ENCODE measurements at places on chromosomes 11 and 22.

- peak; percentile 14 for DNase-seq
- no peaks in the 10 kb centered on the region for H3K27me3 ChIP-seq
- peaks cover 47% of the 10 kb centered on the region for H3K4me1 ChIP-seq
- H3K27ac ChIP-seq: peak overlapping the region; percentile 59
- H3K36me3 ChIP-seq: peaks cover 3% of the 10 kb centered on the region
These were observed 375 bp downstream of the SLC25A1 start for GRCh38 chr22:19178065-19178656.

- H3K4me1 ChIP-seq: peaks cover 14% of the 10 kb centered on the region
- no peaks in the 10 kb centered on the region for H3K36me3 ChIP-seq
- no peak for DNase-seq
- H3K27ac ChIP-seq: no peak overlapping the region
These were observed 17.9 kb downstream of the NNMT start for GRCh38 chr11:114314096-114314495.

DNA sequence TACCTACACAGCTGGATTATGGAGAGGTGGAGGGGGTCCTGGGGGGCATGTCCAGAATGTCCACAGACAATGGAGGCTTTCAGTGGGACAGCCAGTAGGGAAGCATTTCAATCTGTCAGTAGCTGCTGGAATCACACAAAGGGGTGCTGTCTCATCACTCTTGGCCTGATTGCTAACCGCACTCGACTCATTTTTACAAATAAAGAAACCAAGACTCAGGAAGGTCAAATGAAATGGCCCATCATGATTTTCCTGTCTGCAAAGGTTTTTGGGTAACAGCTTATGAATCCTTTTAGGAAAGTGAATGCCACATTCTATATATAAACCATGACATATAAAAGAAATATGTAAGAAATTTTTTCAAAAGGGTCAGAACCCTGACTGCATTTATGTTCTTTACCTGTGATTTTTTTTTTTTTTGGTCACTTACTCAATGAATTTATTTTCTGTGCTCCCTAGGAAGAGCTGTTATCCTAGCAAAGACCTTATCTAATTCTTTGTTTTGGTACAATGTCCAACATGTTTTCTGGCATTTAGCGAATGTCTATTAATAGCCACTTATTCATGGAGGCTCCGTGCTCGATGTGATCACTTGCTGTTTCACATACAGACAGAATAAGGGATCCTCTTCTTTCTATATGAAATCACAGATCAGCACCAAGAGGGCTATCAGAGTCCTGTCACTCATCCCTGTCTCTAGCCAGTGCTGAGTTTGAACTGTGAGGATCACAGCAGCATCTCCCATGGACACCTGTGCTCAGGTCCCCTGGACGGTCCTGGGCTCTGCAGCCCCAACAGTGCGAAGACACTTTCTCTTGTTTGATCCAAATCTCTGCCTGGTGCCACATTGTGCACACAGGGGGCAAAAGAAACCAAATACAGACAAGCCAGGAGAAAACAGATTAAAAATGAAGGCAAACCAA, 979.7 kb downstream of the NTM start:
- no peaks in the 10 kb centered on the region for H3K36me3 ChIP-seq
- no peaks in the 10 kb centered on the region for H3K27me3 ChIP-seq
- no peak overlapping the region for H3K4me3 ChIP-seq
- DNase-seq: no peak
- H3K27ac ChIP-seq: no peak overlapping the region
- peaks cover 13% of the 10 kb centered on the region for H3K4me1 ChIP-seq

GRCh38 chr11:65860278-65861164, at the start of gene MUS81:
MUS81 (plus strand) TSS chr11:65860433; CDS start chr11:65860754, 321 bp downstream.
- peak within 1 kb of the TSS; percentile 96 for H3K27ac ChIP-seq
- H3K27me3 ChIP-seq: no peaks in the 10 kb centered on the region
- DNase-seq: peak; percentile 92
- peak within 1 kb of the TSS; percentile 90 for H3K4me3 ChIP-seq
- H3K36me3 ChIP-seq: peaks cover 52% of the 10 kb centered on the region
- peaks cover 66% of the 10 kb centered on the region for H3K4me1 ChIP-seq

- H3K36me3 ChIP-seq: no peaks in the 10 kb centered on the region
- DNase-seq: no peak
- no peaks in the 10 kb centered on the region for H3K4me1 ChIP-seq
- peaks cover 5% of the 10 kb centered on the region for H3K27me3 ChIP-seq
- no peak overlapping the region for H3K27ac ChIP-seq
- no peak overlapping the region for H3K4me3 ChIP-seq
These were observed 8.5 kb downstream of the TMEM132A start for GRCh38 chr11:60932605-60933356.

- DNase-seq: no peak
- peaks cover 5% of the 10 kb centered on the region for H3K27me3 ChIP-seq
These were observed 23.6 kb upstream of the FJX1 start for GRCh38 chr11:35594680-35595079.

DNA sequence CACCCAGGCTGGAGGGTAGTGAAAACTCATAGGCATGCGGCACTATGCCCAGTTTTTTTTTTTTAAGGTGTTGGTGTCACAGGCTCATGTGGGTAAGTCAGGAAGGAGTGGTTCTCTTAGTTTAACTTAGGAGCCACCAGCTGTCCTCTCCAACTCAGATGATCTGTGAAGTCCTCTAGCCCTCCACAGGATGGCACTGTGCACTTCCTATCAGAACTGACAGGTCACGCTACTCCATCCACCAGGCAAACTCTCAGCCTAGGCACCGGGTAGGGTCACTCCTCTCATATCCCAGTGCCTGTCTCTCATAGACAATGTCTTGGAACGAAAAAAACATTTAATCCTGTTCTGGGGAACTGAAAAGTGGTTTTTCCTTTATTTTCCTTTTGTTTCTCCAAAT, 16.5 kb downstream of the NAP1L4 start:
- peaks cover 92% of the 10 kb centered on the region for H3K36me3 ChIP-seq
- peaks cover 13% of the 10 kb centered on the region for H3K4me1 ChIP-seq
- no peak overlapping the region for H3K4me3 ChIP-seq
- no peak overlapping the region for H3K27ac ChIP-seq
- H3K27me3 ChIP-seq: no peaks in the 10 kb centered on the region
- peak; percentile 55 for DNase-seq

GRCh38 chr22:18013947-18014346, 10.4 kb downstream of the MICAL3 start:
- H3K27ac ChIP-seq: no peak overlapping the region
- no peaks in the 10 kb centered on the region for H3K36me3 ChIP-seq
- DNase-seq: no peak
- H3K27me3 ChIP-seq: no peaks in the 10 kb centered on the region
- H3K4me3 ChIP-seq: no peak overlapping the region
- H3K4me1 ChIP-seq: no peaks in the 10 kb centered on the region

- H3K27me3 ChIP-seq: no peaks in the 10 kb centered on the region
- no peaks in the 10 kb centered on the region for H3K36me3 ChIP-seq
- H3K27ac ChIP-seq: no peak overlapping the region
- no peaks in the 10 kb centered on the region for H3K4me1 ChIP-seq
- no peak for DNase-seq
These were observed 44.2 kb downstream of the LMO1 start for GRCh38 chr11:8219257-8220021.

DNA sequence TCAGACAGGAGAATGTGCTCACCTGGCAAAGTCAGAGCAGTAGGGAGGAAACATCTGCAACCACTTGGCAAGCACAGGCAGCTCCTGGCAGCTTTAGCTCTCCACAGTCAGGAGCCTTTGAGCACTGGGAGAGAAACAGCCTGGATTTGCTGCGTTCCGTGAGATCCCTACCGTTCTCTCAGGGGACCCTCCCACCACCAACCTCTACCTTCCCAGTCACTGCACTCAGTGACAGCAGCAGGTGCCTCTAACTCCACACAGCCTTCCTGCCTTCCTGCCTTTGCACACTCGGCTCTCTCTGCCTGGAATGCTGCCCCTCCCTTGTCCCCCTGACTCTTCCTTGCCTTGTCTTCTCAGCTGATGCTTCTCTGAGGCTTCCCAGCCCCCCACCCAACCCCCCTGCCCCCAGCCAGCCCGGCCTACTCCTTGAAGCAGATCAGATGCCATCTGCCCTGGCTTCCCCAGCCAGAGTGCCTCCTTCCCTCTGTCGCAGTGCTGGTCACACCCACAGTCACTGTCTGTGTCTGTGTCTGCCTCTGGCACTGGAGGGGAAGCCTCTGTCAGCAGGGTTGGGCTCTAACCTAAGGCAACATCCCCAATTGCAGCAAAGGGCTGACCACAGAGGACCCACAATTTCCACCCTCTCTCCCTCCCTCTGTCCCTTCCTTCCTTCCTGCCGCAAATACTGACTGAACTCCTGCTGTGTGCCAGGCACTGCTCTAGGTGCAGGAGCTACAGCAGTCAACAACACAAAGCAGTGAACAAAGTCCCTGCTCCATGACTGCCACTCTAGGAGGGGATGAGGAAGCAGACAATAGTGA, 14.9 kb upstream of the TSKU start:
- peaks cover 35% of the 10 kb centered on the region for H3K4me1 ChIP-seq
- H3K27me3 ChIP-seq: no peaks in the 10 kb centered on the region
- no peak overlapping the region for H3K27ac ChIP-seq
- no peak overlapping the region for H3K4me3 ChIP-seq

DNA sequence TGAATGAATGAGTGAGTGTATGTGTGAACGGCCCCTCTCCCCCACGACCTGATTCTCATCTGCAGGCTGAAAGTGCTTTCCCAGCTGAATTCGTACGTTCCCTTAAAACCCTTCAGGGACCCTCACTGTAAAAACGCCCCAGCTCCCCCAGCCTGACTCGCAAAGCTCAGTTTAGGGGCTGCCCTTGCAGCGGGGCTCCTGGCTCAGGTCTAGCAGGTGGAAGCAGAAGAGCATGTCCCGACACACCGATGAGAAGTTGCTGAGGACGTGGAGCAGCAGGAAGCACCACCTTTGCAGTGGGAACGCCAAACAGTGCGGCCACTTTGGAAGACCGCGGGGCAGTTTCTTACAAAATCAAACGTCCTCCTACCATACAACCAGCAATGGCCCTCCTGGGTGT, 3.6 kb upstream of the MRPL23 start:
- no peak overlapping the region for H3K27ac ChIP-seq
- H3K27me3 ChIP-seq: no peaks in the 10 kb centered on the region
- peaks cover 3% of the 10 kb centered on the region for H3K4me1 ChIP-seq

- no peak for DNase-seq
- no peaks in the 10 kb centered on the region for H3K27me3 ChIP-seq
- no peak overlapping the region for H3K4me3 ChIP-seq
- no peak overlapping the region for H3K27ac ChIP-seq
- H3K4me1 ChIP-seq: peaks cover 16% of the 10 kb centered on the region
- no peaks in the 10 kb centered on the region for H3K36me3 ChIP-seq
These were observed 19.4 kb upstream of the SNX32 start for GRCh38 chr11:65814131-65814985.

DNA sequence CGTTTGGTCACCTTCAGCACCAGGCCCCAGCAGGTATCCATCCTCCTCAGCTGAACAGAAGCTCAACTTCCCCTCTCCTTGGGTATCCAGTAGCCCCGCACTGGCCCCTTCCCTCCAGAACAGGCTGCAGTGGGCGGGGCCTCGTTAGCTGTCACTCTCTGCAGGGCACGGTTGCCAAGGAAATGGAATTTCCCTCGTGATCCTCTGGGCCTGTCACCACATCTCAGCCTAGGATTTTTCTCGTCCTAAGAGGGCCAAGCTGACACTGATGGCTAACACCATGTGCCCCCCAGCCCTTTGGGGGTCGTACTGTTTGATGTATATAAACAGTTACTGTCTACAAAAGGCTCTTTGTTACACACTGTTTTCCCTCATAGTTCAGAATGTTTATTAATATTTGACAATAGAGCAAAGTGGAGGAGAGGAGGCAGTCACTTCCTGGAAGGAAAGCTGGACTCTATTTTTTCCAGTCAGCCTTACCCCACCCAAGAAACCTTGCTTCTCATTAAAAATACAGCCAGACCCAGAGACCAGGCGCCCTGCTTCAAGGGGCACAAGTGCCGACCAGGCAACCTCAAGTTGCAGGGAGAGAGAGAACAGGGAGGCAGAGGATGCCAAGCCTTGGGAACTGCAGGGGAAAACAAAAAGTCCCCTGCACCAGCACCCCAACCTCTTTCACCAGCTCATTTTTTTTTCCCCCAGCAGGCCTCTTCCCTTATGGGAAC, 44.5 kb downstream of the FEZ1 start:
- H3K27me3 ChIP-seq: no peaks in the 10 kb centered on the region
- no peaks in the 10 kb centered on the region for H3K4me1 ChIP-seq
- no peak overlapping the region for H3K27ac ChIP-seq

All from CD4-positive, alpha-beta T cell (primary cell).